Choroid plexus epithelial cell (primary cell): ENCODE measurements at places on chromosomes 6 and 20.

DNA sequence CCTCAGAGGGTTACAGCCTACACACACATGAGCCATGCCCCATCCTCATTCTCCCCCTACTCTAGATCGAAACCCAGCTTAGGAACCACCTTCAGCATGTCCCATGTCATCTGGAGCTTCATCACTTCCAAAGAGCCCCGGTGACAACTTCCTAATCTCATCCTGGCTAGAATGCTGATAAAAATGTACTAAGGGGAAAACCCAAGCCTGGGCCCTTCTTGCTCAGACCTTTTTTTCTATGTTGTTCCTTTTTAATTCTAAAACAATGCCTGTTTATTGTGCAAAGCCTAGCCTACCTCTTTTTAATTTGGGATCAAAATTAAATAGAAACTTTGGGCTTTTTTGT lies 44.1 kb upstream of the NT5E start:
- no peak for DNase-seq

- DNase-seq, result peak; percentile 72
These were observed 230.2 kb upstream of the FOXQ1 start for GRCh38 chr6:1081551-1082284.

DNA sequence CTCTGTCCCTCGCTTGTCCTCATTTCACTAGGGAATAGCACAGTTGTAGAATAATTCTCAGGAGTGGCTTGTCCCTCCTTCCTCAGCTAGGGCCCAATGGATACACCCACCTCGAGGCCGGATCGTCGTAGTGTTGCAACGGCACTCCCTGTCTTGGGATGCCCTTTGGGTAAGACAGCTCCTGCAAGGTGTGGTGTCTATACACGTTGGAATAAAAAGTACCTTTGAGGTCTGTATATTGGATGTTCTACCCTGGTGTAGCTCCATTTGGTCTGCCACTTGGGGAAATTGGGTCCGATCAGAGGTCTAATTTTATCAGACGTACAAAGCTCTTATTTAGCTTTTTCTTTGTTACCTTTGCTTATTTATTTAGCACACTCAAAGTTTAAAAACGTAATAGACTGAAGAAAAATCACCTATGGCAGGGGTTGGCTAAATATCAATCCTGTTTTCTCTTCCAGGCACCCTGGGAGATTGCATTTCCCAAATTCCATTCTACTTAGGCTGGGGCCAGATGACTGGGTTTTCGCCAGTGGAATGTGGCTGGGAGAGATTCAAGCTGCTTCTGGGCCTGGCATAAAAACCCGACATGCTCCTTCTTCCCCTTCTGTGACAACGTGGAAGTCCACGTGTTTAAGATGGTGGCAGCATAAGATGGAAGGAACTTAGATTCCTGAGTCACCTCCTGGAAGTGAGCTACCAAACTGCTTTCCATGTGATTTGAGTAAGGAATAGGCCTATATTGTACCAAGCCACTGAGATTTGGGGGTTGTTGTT lies 82.3 kb upstream of the CD83 start:
- peak; percentile 85 for DNase-seq

DNA sequence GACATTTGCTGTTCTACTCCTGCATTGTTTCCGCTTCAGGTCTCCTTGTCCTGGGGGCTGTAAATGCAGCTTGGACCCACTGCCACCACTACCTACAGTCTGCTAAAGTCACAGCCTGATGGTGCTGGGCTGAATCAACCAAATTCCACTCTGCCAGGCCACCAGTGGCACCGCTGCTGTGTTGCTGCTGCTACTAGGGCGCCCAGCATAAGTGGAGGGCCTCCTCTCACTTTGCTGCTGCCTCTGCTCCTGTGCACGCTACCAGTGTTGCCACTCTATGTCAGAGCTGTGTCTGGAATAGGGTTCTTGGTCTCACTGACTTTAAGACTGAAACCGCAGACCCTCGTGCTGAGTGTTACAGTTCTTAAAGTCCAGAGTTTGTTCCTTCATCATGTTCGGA lies 1.4 kb upstream of the SSR1 start:
- no peak for DNase-seq

DNA sequence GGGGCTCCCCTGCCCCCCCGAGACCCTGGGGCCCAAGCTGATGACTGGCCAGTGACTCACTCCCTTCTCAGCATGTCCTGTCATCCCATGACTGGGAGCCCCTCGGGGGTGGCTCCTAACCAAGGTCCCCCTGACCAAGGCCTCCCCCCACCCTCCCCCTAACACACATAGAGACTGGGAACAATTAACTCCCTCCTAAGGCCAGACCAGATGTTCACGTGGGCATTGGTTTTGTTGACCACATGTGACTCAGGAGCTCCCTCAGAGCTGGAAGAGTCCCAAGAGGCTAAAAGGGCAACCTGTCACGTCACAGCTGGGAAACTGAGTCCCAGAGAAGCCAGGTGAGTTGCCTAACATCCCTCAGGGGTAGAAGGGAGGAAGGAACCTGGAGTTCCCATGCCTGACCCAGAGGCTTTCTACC lies 10.6 kb upstream of the CCN5 start:
- peak; percentile 70 for DNase-seq

DNA sequence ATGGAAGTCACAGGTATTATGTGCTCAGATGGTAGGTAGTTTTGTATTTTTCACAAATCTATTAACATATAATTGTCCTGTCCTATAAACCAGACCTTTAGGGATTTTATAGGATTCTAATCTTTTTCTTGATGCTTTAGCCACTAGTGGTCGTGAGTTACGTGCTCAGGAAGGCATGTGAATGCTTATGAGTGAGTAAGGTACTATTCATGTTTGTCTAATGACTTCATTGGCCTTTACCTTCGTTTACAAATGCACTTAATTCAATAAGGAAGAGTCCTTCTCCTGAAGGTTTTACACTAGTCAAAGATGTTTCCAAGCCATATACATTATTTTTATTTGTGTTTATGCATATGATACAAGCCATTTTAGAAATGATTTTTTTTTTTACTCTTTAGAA lies 23.0 kb downstream of the PACRG start:
- peak; percentile 15 for DNase-seq

DNA sequence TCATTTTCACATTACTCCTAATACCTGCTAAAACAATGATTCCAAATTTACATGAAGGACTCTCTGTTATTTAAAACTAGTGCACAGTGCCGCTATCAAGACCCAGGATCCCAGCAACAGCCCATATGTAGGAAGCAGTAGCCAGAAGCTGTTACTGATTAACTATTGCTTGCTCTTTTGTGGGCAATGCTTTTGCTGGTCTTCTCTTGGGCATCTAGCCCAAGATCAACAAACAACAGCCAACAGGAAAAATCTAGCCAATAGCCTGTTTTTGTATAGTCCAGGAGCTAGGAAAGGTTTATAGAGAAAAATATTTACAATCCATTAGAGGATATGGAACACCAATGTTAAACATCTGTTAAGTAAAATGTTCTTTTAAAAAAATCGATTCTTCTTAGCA lies 22.1 kb upstream of the TENT5A start:
- DNase-seq, result no peak

DNA sequence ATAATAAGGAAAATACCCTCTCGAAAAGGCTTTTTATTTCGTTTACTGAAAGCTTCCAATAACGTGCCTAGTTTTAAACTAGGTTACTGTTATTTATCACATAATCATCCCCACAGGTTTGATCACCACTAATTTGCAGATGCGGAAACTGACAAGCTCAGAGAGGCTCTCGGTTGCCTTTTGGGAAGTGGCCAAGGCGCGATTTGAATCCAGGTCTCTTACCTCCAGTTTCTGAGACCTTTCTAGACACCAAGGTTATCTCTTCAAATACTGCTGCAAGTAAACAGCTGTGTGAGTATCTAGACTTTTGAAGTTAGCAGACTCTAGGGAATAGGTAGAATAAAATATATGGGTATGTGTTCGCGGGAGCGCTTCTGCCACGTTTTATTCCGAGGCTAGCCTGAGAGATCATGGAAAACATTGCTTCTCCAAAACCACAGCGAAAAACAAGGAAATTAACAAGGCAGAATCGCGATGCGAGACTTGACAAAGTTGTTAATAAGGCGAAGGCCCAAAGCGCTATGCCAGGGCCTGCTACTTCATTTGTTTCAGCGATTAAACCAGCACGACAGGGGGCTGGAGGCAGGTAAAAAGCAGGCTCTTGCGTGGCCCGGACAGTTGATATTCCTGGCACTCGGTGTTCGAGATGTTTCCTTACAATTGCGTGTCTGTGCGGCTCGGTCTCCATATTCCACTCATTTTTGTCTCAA lies 1.8 kb upstream of the JARID2 start:
- no peak for DNase-seq

GRCh38 chr6:119125576-119125975 lies 47.1 kb upstream of the FAM184A start:
- no peak for DNase-seq

DNA sequence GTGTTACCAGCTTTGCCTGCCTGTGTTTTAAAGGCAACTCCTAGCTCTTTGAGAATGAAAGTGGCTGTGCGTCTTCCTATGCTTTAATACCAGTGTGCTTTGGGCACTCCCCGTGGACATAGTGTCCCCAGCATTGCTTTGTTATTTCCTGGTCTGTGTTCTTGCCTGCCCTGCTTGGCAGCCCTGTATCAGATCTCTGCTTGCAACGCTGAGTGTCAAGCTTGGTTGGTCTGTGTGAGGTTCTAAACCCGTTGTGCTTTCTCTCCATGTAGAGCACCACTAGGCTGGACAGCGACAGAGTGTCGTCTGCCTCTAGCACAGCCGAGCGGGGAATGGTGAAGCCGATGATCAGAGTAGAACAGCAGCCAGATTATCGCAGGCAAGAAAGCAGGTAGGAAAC lies 80.2 kb downstream of the AFDN start:
- DNase-seq, result peak; percentile 40

DNA sequence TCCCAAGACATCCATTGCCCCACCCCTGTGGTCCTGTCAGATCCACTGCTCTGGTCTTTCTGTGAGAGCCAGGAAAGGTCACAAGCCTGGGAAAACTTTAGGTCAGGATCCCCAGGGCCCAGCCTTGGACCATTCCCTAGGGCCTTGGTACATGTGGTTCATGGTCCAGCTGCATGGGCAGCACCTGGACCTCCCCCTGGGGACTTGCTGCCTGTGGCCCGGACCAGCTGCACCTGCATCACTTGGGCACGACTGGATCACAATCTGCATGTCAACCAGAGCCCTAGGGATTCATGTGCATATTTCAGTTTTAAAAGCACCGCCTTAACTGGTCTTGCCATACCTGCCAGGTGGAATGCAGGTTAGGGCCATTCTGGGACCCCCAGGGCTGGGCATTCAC lies 44.3 kb upstream of the MC3R start:
- no peak for DNase-seq

GRCh38 chr6:100388868-100389519 lies 75.7 kb downstream of the SIM1 start:
- DNase-seq, result no peak

DNA sequence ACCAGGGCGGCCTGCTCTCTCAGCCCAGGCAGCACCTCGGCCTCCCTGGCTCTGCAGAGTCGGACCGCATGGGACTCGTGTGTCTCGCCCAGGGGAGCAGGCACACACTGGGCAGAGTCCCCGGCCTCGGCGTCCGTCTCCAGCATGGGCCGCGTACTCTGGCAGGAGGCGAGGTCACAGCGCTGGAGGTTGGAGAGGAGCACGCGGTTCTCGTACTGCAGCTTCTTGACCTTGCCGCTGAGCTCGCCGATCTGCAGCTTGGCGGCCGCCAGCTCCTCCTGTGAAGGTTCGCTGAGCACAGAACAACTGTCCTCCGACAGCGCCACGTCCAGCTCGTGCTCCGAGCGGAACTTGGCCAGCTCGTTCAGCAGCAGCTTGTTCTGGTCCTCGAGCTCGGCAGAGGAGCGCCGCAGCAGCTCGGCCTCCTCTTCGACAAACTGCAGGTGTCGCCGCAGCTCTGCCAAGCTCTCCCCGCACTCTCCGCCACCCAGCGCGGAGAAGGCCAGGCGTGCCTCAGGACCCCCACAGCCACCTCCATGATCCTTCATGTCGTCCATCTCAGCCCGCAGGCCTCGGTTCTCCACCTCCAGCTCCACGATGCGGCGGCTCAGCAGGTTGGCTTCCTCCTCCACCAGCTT lies 42.0 kb upstream of the DSN1 start:
- no peak for DNase-seq

DNA sequence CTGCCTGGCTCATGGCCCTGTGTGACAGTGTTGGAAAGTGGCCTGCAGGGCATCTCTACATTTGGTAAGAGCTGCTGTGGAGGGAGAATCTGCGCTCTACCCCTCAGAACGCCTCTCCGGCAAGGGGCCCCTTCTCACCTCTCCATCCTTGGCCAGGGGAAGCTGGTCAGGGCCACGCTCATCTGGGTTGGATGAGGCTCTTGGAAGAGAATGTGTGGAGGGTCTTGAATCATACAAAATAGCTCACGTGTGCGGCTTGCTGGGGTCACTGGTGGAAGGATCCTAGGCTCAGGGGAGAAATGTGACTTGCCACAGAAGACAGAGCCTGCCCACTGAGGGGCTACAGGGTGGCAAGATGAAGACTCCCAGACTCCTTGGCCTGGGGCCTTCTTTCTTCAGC lies 105.0 kb downstream of the SCML4 start:
- no peak for DNase-seq

- peak; percentile 84 for DNase-seq
These were observed 153.3 kb upstream of the SNX9 start for GRCh38 chr6:157669747-157670216.

DNA sequence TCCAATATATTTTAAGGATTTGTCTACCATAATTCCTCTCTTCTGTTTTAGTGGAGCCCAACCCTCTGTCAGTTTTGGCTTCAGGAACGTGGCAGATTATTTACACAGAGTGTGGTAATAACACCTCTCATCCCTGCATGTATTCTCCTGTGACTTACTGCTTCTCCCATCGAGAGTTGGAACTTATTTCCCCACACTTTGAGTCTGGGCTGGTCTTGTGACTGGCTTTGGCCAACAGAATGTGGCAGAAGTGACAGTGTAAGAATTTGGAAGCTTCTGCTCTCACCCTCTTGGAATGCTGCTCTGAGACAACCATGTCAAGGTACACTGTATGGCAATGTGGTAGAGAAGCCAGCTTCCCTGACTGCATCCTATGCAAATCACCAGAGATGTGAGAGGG lies 407.7 kb downstream of the EPM2A start:
- DNase-seq, result no peak

DNA sequence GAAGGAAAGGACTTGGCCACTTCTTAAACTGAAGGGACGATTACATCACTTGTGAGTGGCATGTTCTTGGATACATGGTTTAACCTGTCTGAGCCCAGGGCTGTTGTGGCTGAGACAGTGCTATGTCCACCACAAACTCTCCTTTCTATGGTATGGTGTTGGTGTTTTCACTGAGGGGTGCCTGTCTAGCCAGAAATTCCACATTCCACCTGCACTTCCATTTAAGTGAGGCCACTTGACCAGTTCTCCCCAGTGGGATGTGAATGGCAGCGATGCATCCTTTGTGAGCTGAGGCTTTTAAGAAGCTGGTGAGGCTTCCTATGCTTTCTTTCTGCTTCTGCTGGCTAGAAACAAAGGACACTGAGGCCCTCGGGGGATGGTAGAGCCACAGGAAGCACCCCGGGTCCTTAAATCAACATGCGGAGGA lies 151.4 kb upstream of the CHD6 start:
- DNase-seq, result no peak
